ENCODE measurements at places on chromosomes 1 and 21.

DNA sequence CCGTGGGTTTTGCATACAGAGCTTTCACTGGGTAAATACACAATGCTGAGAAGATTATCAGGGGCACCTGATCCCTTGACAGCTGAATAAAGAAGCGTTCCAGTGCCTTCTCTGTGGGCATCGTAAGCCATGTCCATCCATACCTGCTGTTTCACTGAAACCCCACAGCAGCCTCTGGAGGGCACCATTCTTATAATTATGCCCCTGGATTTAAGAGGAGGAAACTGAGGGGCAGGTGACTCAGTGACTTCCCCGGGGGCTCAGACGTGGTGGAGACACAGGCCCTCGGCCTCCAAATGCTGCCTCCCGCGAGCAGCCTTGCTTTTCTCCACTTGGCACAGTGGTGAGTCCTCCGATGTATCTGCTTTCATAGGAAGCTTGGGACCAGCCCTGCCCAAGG, 56.7 kb downstream of the B3GALT5 start:
- DNase-seq: no peak

DNA sequence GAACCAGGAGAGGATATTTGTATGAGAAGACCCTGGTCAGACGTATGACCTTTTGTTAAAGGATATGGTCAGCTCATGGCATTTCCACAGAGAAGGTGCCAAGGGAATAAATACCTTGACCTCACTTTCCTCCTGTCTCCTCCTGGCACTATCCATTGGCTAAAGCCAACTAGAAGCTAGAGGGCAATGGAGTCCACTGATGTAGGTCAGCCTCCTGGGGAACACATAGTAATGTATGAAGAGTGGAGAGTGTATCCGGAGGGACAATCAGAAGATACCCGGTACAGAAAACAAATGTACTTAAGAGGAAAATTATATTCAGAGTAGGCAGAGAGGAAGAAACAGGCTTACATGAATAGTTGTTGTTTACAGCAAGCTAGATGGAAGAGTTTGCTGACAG, 698 bp upstream of the NTMT2 start:
- DNase-seq: no peak

DNA sequence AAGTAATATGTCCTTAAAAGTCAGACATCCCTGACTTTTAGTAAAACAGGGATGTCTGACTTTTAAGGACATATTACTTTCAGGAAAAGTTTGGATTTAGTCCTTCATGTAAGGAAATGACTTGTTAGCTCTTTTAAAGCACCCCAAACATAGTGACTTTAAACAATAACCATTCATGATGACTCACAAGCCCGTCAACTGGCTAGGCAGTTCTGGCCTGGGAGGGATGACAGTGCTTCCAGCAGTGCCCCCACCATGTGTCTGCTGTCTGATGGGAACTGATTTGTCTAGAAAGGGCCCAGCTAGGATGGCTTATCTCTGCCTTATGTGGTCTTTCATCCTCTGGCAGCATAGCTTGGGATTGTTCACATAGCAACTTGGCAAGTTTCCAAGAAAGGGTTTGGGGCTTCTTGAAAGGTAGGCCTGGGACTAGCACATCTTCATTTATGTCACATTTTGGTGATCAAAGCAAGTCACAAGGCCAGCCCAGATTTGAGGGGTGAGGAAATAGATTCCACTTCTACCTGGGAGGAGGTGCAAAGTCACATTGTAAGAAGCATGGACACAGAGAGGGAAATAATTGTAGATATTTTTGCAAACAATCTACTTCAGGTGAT, 143.5 kb downstream of the C1orf94 start:
- no peak for DNase-seq

- DNase-seq: no peak
Measured at GRCh38 chr1:173536223-173536622, 59.1 kb downstream of the PRDX6 start.

DNA sequence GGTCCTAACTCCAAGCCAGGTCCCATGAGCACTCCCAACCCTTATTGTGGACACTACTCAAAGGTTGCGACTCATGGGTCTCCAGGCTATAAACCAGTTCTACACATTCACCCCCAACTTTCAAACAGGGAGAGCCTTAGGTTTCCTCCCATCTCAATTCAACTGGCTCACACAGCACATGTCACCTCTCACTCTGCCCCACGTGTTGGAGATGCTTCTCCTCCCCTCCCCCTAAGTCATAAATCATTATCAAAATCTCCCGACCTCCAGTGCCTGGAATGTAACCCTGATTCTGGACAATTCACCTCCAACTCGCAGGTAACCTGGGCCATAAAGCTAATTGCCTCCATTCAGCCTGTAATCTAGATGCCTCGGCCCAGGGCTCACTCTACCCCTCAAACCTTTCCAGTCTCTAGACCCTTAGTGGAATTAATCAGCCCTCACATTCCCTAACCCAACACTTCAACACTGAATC, 595 bp downstream of the AK2 start:
- no peak for DNase-seq

- DNase-seq: no peak
Measured at GRCh38 chr1:201190624-201191051, at the start of gene IGFN1. TSS of gene IGFN1 (plus strand) at chr1:201190824. CDS start at chr1:201193294, 2,470 bp downstream.

GRCh38 chr1:178646821-178647220, 78.2 kb upstream of the RALGPS2 start:
- DNase-seq: no peak

GRCh38 chr1:19811206-19811851, 3.8 kb downstream of the RNF186 start:
- no peak for DNase-seq

DNA sequence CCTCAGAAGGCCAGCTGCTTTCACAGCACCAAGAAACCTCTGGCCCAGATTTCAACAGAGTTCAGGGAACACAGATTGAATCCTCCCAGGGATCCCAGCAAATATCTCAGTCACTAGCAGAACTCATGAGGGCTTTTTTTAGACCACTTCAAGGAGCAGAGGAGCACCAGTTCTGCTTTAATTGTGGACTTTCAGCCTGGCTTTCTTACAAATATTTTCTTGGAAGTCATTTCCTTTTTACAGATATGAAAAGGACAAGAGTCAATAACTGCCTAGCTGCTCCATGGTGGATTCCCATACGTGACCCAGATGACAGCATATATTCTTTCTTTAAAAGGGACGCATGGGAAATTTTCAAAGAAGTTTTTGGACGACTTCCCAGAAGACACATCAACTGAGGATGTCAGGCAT, 6.4 kb upstream of the LRRC8B start:
- no peak for DNase-seq

DNA sequence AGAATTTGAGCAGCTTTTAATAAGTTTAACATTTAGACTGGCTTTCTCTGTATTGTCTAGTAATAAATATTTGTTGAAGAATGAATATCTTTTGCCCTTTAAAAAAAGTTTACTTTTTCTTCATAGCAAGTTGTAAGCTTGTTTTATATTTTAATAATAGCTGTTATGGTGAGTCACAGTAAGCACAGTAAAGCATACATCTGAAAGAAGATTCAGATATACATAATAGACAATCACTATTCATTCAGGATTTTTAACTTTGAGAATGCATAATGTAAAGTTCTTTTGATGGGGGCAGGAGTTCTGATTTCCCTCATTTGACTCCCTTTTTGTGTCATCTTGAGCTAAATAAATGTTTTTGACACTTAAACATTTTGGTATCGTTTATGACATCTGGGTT, 66.0 kb downstream of the ZMYM4 start:
- no peak for DNase-seq

GRCh38 chr1:179529482-179530195, 46.1 kb downstream of the NPHS2 start:
- no peak for DNase-seq
